Lung microvascular endothelial cell (primary cell): ENCODE measurements at places on chromosomes 12 and 14. TPM values are rescaled to one million over a fixed set of nuclear protein-coding genes. Genes with fewer than 3 reads are reported as not detected.

- DNase-seq: no peak
These were observed 8.2 kb downstream of the TCP11L2 start for GRCh38 chr12:106310687-106311086.

GRCh38 chr14:90675399-90675798, 140.8 kb downstream of the TTC7B start:
- no peak for DNase-seq

- no peak for DNase-seq
These were observed 3.1 kb downstream of the ENTPD5 start for GRCh38 chr14:74015963-74016362.

DNA sequence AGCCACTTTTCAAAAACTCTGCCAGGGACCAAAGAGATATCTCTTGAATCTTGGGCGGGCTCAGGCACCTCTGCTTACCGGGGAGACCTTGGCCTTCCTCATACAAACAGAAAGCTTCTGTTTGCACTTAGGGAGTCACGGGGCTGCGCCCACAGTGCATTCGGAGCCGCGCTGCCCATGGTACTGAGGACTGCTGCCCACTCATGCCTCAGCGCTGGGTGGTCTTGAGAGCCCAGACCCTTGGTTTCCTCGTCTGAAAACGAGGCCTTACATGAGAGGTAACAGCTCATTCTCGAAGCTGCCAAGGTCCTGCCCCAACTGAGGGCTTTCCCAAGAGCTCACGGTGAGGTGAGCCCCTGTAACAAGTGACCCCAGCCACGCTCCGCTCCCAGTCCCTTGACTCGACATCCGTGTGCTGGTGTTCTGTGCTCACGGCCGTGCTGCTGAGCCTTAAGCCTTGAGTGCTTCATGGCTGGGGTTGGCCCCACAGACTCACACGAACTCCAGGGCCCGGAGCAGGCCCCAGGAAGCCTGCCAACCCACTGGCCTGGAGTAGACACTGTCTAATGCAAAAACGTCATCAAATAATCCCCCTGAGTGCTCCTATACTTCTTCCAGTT, 47.4 kb upstream of the GPR68 start:
- DNase-seq: no peak

GRCh38 chr14:67762051-67762450, 54.3 kb downstream of the ZFYVE26 start:
- DNase-seq: no peak

DNA sequence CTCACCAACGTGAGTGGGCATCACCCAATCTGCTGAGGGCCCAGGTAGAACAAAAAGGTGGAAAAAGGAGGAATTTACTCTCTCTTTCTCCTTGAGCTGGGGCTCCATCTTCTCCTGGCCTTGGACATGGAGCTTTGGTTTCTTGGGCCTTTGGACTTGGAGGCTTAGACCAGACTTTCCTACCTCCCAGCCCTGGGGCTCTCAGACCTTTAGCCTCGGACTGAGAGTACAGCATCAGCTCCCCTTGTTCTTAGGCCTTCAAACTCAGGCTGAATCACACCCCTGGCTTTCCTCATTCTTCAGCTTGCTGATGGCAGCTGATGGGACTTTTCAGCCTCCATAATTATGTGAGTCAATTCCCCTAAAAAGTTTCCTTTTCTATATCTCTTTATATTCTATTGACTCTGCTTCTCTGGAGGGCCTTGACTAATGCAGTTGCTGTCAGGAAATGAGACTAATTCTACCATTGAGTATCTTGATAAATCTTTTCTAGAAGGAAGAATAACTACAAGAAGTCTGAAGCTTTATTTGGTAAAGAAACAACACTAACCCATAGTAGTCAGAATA, 15.9 kb upstream of the CLEC4E start:
- DNase-seq: no peak

- DNase-seq: peak; percentile 61
These were observed 255.4 kb downstream of the DAD1 start for GRCh38 chr14:22333422-22334274.

DNA sequence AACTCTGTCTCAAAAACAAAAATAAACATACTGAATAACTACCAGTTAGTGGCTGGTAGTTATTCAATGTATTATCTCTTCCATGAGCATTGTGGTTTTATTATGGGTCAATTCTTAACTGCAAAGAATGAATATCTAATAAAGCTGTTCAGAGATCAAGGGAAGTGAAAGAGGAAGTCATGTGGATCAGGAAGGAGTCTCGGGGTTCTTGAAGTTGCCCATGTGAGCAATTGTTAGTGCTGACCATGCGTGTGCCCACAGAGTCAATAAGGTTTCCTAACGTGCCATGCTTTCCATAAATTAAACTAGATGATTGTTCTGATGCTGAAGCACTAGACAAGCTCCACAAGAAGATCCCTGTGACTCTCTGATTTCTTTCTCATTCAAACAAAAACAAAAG, 136.5 kb upstream of the CPSF6 start:
- DNase-seq: no peak

- no peak for DNase-seq
These were observed 20.2 kb downstream of the CEP170B start for GRCh38 chr14:104885031-104885972.

DNA sequence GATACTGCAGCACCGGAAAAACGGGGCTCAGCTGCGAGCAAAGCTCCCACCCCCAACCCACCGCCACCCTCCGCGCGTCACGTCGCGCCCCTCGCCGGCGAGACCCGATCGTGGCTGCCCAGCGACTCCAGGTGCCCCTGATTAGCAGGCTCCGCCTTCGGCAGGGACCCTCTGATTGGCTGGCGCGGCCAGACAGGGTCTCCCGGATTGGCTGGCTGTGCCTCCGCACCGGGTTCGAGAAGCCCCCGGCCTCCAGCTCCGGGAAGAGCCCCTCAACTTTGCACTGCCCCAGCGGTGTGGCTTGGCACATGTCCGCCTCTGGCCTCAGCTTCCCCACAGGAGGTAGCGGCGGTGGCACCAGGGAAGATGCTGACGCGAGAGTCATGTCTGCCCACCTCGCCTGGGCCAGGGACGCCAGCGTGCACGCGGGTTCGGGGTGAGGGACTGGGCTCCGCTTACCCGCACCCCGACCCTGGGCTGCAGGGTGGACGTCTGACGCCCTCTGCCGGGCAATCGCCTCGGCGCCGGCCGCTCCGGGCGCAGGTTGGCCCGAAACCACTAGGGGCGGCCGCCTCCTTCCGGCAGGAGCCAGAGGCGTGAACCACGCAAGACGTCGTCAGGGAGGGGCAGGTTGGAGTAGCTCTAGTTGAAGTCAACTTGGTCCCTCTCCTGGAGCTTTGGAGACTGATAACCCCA, 498 bp upstream of the RHOF start:
- DNase-seq: peak; percentile 95

- no peak for DNase-seq
These were observed 43.6 kb upstream of the NID2 start for GRCh38 chr14:52112336-52113018.

DNA sequence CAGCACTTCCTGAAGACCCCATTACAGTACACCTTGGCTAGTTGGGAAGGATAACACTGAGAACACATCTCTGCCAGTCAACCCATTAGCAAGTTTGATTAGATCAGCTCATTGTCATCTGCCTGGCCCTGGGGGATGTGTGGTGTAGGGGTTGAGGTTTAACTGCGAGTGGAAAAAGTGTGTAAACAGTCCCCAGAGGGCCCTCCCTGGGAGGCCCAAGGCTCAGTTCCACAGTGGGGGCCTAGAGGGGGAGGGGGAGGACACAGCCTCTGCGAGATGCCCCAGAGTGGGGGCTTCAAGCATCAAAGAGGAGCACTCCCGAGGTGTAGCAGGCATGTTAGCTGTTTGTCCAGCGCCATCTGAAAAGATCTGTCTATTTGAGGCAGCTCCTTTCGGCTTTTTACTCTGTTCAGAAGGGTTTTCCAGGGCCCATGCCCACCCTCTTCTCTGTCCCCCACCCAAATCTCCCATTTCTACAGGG, 344 bp downstream of the LPAR5 start:
- no peak for DNase-seq

DNA sequence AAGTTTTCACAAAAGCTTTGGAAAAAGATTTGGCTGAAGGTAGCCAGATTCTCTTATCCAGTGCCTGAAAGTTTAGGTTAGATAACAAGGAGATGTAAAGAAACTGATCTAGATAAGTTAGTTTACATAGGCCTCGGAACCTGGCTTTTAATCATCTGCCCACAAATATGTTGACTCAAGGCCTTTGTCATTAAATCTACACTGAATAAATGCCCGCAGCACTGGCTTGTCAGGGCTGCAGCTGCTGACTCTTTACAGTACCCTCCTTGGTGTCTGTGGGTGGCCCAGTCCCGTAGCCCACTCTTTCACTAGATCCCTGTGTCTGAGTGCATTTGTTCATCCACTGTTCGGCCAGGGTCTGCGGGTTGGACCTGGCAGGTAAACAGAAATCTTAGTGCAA, 58.0 kb downstream of the TMEM116 start:
- DNase-seq: no peak

GRCh38 chr12:96233168-96233567, 39.0 kb downstream of the ELK3 start:
- DNase-seq: no peak

DNA sequence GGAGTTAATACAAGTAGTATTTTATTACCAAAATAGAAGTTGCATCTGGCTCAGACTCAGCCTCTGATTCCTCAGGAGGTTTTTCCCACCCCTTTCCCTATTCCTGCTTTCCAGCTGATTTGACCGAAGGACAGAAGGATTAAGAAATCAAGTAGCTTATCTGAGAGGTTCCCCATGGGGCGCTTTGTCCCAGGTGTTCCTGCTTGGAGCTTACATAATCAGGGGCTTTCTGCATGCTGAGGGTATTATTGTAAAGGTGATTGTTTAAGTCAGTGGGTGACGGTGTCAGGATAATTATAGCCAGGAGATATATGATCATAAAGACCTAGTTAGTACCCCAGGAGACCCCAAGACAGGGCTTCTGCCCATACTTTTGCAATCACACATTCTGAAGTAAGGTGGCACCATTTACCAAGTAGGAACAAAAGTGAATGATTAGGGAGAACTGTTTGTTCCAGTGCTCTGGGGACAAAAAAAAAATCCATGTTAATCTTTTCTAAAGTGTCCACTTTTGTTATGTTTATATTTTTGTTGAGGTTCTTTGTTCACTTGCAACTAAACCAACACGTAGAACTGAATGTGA, 921.3 kb downstream of the NRXN3 start:
- DNase-seq: no peak

DNA sequence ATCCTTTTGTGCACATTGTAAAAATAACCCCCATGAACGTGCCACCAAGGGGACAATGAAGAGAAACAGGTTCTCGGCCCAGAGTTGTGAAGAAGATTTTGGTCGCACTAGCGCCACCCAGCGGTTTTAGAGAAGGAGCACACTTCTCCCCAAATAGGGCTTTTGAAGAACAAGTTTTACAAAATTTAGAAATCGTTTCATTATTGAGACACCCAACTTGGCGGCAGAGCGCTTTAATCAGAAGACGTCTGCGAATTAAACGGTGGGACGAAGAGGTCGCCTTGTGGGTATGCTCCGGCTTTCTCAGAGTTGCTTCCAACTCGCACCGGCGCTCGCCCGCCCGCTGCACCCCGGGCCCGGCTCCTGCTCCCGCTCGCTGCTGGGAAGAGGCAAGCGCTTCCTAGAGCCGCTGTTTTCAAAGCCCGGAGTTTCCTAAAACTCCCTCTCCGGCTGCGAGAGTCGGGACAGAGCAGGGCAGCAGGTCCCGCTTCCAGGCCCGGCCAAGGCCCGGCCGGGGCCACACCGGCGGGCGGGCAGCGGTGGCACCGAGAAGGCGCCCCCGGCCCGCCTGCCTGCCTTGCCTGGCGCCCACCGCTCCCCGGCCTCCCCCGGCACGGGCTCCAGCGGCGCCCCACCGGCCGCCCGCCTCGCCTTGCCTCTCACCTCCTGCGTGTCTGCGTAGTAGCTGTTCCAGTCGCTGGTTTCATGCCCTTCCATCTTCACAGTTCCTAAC, 645 bp downstream of the FOXA1 start:
- peak; percentile 82 for DNase-seq

- DNase-seq: no peak
These were observed 21.8 kb downstream of the CCNK start for GRCh38 chr14:99502989-99503421.

GRCh38 chr12:53056296-53056695, 6.4 kb downstream of the TNS2 start:
- no peak for DNase-seq

DNA sequence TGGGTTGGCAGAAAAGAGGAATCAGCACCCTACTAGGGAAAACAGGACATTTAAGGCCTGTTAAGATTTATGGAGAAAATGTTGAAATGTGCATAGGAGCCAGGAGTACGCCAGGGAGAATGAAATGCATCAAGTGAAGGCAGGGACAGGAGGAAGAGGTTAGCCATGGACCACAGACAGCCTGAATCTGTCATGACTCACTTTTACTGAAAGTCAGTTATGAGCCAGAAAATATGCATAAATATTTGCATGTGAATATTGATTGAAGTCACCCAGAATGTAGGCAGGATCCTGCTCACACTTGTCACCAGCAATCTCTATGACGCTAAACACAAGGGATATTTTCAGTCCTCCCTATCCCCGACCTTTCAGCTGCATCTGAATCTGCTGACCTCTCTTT, 25.1 kb upstream of the CDK17 start:
- DNase-seq: peak; percentile 85

C1RL gene
- total RNA-seq: 12.2 and 13.7 TPM in 2 replicates

PPM1H gene
- total RNA-seq: 0.40 and 1.3 TPM in 2 replicates

EGLN3 gene
- 1.7 and 6.2 TPM in 2 replicates for total RNA-seq

KRT79 gene
- not detected in 2 replicates for total RNA-seq

AQP2 gene
- not detected in 2 replicates for total RNA-seq

NGB gene
- not detected in 2 replicates for total RNA-seq

GLI1 gene
- not detected in 2 replicates for total RNA-seq

RNF212B gene
- total RNA-seq: not detected in 2 replicates

RNASE2 gene
- total RNA-seq: not detected in 2 replicates

PRPF39 gene
- 12.6 and 17.7 TPM in 2 replicates for total RNA-seq

ACACB gene
- 1.7 and 3.4 TPM in 2 replicates for total RNA-seq

COL2A1 gene
- not detected in 2 replicates for total RNA-seq

LYZ gene
- under 0.01 TPM in 1 of 2 replicates, not detected in the other for total RNA-seq
